ENCODE measurements at places on chromosomes 5 and 9.

DNA sequence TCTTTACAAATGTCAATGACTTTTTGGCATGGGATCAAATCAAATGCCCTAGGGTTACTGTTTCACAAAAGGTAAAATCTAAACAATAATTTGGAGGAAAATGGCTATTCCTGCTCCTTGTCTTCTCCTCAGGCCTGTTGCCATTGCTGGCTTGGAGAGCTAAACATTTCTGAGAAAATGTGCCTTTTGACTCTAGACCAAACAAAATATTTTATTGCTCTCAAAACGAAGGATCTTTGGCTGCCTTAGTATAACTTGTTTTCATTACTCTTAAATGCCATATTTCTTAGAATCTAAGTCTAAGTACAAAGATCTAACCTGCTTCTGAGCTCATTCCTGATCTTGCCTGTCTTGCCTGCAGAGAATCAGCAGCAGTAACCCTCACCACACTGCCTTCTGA is 116.6 kb downstream of the MUSK start:
- no peak for DNase-seq

DNA sequence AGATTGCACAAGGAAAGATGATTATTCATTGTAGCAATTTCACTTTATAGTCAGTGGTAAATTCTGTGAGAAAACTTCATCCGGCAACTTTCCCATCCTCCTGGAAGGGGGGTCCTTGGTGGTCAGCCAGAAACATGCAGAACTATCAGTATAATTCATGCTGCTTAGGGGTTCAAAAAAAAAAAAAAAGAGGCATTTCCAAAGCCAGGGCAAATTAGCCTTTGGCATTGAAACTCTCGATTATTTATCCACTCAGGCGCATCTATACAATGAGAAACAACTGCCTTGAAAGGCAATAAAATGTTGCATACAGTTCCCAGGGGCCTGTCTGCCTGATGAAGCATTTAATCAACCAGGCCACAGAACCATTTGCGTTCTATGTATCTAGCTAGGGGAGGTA is 263.3 kb downstream of the TMEM167A start:
- DNase-seq, result no peak

DNA sequence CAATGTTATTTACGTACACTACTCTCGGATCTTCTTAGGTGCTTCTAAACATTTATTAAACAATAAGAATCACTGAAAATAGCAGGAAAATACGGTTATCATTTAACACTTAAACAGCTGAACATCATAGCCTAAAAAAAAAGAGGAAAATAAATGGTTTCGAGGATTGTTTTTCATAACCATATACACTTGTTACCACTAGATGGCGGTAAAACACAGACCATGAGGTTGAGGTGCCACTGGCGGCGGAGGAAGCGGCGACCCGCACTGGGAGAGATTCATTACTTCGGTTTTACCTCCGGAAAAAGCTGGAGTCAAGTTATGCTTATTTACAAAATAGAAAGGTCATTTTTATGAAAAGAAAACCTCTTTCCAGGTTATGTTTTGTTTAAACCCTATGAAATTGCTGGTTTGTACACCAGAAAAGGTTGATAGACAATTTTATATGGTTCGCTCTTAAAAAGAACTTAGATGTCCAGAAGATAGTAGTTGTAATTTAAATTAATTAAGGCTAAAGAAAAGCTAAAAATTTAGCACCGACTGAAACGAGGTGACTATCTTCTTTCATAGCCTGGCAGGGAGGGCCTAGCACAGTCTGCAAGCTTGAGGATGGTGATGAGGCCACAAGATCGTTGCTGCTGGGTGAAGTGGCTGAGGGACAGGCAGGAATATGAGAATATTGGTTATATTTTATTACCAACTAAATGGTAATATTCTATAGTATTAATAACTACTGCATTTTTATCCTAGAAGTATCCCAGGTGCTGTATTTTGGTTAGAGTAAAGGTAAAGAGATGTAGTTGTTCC is 605.7 kb downstream of the RAB3C start:
- no peak for DNase-seq

- DNase-seq, result no peak
Observed at GRCh38 chr5:9490494-9491097, 55.3 kb downstream of the SEMA5A start.

DNA sequence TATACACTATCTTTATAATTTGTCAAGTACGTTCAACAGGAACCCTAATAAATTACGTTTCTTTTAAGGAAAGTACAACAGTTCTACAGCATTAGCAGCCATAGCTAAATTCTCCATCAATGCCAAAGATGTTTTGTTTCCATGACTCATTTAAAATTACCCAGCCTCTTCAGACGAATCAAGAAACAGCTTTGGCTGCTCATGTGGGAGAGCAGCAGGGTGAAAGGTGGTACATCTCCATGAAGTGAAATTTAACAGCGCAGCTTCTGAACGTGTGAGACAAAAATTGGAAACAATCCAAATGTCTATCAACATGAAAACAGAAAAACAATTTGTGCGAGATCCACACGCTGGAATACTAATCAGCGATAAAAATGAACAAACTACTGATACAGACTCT is 327.3 kb upstream of the CDH6 start:
- no peak for DNase-seq

- DNase-seq, result no peak
Observed at GRCh38 chr5:132750471-132751230, 3.4 kb downstream of the CCNI2 start.

All from DMS153 (cell line).